Stimulated activated CD8-positive, alpha-beta memory T cell treated with anti-CD3 and anti-CD28 coated beads, Interleukin-12 subunit alpha, Interleukin-12 subunit beta, amount 100 ng/mL, for 1 hour (primary cell): ENCODE measurements at places on chromosomes 4 and X.

- no peak for DNase-seq
Measured at GRCh38 chrX:57977992-57978391, 67.7 kb upstream of the ZXDA start.

DNA sequence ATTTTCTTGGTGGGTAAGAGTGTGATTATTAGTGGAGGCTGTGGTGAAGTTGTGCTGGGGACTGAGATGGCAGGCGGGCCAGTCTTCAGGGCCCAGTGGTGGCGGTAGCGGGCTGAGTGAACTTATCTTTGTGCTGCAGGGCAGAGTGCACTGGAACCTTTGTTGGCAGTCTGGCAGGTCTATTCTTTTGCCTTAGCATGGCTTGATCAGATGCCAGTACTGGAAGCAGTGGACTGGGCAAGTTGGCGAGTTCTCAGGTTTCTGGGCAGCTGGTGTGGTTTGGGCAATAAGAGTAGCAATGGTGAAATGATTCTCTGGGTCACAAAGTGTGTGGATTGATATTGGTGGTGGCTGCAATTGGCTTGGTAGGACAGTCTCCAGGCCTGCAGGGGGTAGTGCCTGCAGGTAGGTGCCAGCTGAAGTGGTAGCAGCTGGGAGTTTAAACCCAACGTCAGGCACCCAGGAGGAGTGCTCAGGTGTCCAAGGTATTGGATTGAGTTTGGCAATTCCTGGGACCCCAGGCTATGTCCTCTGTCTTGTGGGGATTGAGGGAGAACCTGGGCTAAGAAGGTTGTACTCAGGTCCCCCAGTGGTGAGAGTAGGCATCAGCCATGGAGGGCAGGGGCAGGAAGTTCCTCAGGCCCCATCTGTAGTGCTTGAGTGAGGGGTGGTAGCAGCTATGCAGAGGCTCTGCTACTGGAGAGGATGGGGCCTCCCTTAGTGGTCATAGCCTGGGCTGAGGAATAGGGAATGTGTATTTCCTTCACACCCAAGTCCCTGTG lies 34.9 kb upstream of the SLC25A14 start:
- no peak for DNase-seq

DNA sequence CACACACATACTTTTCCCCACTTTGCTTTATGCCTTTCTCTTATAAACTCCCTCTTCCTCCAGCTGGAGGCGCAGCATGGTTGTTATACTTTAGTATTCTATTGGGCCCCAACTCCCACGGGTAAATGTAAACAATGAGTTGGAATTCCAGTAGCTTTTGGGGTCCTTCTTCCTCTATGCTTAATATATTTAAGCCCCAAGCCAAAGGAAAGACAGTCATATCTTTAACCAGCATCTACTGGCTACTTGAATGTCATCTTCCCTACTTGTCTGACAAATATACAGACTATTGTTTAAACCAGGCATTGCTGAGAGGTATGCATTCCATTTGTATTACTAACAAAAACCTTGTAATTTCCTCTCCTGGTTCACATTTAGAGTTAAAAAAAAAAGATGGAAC lies 72.9 kb downstream of the WDR19 start:
- DNase-seq: no peak

DNA sequence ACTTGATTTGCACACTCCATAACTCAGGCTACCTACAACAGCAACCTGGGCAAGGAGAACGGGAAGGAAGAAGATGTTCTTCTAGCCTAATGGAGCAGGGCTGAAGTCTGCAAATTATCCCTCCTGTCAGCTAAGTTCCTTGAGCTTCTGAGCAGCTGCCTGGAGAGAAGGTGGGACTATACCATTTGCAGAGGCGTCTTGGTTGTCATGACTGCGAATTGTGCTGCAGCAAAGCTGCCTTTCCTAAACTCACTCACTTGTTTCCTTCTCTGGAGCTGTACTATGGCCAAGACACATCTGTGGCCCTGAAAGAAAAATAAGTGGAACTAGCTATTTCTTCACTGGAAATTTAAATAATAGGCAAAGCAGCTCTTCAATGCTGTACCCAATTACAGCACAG lies 682.4 kb upstream of the GRIA3 start:
- DNase-seq: no peak

GRCh38 chrX:19544693-19545305 lies 29.5 kb upstream of the MAP3K15 start:
- DNase-seq: no peak

GRCh38 chr4:80576796-80577195 lies 241.3 kb downstream of the CFAP299 start:
- no peak for DNase-seq

- no peak for DNase-seq
Measured at GRCh38 chr4:127782025-127782274, 172 bp upstream of the HSPA4L start.
